Kidney capillary endothelial cell (primary cell): ENCODE measurements at places on chromosomes 5 and 9.

DNA sequence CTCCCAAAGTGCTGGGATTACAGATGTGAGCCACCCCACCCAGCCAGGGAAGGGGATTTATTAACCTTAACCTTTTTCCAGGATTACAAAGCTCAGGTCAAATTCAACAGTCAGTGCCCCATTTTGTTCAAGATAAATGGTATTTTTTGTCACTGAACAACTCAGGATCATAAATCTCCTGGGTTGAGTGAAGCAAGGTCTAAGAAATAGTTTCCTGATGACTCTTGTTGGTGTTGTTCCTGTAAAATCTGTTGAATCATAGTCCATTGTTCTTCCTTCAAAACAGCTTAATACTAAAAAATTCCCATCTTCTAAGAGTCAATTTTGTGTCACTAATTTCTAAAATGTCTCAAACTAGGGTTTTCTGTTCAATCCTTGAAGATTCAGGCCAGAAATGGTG, 33.9 kb upstream of the JMY start:
- peak; percentile 88 for DNase-seq

GRCh38 chr5:180241600-180241999, 32.6 kb upstream of the RASGEF1C start:
- no peak for DNase-seq

DNA sequence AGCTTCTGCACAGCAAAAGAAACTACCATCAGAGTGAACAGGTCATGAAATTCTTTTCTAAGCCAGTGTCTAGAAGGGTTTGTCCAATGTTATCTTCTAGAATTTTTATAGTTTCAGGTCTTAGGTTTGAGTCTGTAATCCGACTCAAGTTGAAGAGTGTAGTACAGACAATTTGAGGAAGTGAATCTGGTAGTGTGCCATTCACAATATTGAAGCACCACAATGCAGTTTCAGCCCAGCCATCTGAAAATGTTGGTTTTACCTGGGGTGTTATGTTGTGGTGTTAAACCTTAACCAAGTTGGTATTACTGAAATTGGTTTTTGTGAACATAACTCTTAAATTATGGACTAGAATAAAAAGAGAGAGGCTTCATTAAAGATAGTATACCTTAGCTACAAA, 77.2 kb downstream of the ADAMTS16 start:
- no peak for DNase-seq

DNA sequence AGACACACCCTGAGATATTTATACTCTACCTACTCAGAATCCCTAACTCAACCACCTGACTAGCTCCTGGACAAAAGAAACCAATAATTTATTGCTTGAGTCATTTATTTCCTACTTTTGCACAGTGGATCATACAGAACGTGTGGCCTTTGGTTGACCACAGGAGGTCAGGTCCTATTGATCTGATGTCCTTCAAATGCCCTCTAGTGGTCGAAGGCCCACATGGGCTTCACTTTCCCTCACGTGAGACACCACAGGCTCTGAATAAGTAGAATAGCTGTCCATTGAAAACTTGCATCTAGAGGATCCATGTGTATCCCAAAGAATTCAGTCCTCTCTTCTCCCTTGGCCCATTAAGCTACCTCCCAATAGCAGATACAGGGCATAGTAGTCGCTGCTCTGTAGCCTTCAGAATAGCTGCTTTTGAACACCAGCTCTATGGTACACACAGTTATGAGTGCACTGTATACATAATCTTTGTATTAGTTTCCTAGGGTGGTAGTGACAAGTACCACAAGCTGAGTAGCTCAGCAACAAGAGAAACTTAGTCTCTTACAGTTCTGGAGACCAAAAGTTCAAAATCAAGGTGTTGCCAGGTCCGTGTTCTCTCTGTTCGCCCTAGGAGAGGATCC, 177.6 kb upstream of the SMARCA2 start:
- peak; percentile 19 for DNase-seq

DNA sequence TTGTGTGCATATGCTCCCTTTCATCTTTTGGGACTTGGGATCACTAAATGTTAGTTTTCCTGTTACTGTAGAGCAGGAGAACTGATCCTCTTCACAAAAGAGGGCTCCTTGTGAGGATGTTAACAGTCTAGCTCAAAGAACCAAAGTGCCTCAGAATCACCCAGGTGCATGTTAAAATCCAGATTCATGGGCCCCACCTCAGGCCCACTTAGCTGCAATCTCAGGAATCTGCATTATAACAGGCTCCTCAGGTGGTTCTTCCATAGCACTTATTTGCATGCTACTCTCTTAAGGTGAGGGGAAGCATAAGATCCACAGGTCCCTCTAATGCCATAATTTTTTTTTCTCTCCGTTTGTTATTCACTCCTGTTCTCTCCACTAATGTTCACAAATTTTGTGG, 14.8 kb upstream of the MEF2C start:
- DNase-seq, result no peak

GRCh38 chr5:54517512-54518145, at the start of gene SNX18:
Gene SNX18 (plus strand): TSS chr5:54517759. CDS start chr5:54517953, 194 bp downstream.
- peak; percentile 90 for DNase-seq

DNA sequence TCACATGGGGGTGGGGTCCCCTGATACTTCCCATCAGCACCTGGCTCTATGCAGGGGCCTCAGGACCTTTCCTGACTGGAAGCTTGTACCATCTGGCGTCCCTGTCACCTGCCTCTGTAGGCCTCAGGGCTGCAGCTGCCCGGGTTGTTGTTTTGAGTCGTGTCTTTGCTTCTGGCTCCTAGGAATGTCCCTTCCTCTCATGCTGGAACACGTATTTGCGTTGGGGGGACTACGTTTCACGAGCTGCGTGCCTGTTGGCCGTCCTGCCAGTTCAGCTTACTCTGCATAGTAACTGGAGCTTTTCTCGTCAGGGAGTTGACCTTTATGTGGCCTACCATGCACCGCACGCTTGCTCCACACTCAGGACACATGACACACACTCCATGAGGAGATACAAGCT, 54.9 kb upstream of the IRX4 start:
- DNase-seq, result no peak

DNA sequence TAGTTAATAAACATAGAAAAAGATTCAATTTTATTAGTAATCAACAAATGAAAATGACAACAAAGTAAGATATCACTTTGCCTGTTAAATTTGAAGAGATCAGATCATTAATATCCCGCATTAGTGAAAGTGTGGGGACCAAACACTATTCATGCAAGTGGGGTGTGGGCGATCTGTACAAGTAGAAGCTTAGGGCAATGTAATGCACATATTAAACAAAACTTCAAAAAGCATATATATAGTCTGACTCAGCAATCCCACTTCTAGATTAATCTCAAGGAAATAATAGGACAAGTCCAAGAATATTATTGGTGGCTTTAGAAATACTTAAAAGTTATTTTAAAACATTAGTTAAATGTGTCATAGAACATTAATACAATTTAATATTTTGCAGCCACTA, 188.5 kb downstream of the LRRC70 start:
- DNase-seq, result no peak

DNA sequence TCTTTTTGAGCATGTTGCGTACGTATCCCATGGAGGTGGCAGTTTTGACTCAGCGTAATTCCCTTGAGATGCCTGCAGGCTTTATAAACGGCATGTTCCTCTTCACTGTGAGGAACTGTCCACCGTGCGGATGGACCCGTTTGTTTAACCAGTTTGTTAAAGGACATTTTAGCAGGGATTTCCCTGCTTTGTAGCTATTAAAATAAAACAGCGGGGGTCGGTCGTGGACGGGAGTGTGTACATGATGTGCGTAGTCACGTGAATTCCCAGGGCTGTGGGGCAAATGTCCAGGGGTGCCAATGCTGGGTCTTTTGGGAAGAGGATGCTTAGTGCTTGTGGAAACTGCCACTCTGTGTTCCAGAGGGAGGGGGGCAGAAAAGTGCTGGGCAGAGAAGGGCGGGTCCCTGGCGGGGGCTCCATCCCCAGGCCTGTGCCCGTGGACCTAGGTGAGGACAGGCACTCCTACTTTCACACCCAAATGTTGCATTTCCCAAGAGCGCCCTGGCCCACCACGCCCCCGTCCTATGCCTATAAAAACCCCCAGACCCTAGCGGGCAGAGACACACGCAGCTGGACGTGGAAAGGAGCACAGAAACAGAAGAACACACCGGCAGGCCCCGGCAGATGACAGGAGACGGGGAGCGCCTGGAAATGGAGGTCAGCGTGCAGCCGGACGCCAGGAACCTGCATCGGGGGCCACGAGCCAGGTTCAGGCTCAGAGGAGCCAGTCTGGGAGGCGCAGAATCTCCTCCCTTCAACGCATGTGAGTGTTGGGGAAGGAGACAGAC, 4.0 kb upstream of the TERT start:
- no peak for DNase-seq

DNA sequence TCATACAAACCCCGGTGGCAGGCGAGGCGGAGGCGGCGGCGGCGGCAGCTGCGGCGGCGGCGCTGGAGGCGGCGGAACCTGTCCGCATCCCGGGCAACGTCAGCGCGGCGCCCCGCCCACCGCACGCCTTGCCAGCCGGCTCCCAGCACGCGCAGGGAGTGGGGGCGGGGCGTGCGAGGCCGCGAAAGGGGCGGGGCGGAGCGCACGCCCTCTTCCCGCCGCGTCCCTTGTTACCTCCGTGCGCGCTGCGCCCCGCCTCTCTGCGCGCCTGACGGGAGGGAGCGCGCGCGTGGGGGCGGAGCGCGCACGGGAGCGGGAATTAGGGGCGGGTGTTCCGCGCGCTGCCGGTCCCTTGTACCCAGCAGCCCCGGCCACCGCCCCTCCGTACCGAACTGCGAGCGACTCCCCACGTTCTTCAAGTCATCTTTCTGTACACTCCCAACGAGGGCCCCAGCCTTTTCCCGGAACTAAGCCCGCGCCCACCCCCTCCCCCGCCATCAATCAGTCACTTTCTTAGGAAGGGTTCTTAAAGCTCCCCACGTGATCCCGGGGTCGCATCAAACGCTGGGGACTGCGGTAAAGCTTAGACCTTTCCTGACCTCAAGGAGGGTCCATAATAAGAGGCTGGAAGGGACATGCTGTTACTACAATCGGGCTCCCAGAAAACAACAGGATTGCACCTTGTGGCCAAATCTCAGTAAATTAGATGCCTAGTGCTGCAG, at the start of gene AGTPBP1:
TSS of gene AGTPBP1 (minus strand) at position 80 of the 722 bp plus-strand sequence. CDS start 29,421 bp downstream, outside the sequence.
- peak; percentile 91 for DNase-seq

- DNase-seq, result no peak
Measured at GRCh38 chr5:173953528-173954090, 35.4 kb upstream of the C5orf47 start.

GRCh38 chr5:81778642-81779041, 27.7 kb upstream of the SSBP2 start:
- DNase-seq, result peak; percentile 32

- DNase-seq, result no peak
Measured at GRCh38 chr5:120146787-120147186, 317.3 kb upstream of the PRR16 start.

DNA sequence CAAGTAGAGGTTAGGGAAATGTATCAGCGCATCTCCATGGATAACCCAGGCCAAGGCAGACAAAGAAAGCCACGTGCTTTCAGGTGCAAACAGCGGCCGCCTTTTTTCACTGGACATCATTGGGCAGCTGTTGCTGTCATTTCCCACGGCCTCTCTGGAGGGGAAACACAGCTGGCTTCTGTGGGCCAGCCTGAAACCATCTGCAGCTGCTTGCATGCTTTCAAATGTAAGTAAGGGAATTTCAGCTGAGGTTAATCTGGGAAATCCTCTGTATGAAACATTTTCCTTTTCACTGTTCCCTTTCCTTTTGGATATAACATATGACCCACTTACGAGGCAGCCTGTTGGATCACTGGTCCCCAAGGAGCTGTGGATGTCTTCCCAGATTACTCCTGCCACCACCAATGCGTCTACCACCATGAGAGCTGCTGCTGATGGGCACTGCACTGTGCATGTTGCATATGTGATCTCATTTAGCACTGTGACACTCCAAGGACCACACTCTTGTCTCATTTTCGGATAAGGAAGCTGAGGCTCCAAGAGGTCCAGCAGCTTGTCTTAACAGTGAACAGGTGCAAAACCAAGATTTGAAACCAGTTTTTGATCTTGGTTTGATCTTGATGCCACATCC, 106.3 kb downstream of the C9orf152 start:
- DNase-seq, result no peak

- DNase-seq, result no peak
Measured at GRCh38 chr5:150570333-150570732, 62.4 kb downstream of the NDST1 start.

DNA sequence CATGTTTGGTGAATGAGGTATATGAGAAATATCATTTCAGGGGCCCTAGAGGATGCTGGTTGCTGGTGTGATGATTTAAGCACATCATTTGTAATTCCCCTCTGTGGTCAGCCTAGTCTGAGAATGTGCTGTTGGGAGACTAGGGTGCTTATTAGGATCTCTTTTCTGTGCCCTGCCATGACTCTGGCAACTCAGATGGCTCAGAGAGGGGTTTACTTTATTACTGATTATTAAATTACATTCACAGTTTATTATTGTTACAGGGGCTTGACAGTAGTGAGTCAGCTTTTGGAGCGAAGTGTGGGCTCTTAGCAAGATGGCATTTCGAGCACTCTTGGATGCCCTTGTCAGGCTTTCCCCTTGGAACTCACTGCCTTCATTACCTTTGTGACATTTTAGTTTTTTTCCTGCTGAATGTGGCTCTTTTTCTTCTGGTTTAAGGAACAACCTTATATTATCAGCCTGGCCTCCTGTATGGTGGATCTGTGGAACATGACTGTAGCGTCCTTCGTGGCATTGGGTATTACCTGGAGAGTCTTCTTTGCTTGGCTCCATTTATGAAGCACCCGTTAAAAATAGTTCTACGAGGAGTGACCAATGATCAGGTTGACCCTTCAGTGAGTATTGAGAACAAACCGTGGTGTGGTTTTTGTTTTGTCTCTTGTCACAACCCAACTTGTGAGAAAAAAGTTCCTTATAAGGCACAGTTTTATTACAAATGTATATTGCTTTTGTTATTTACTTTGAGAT, 33.8 kb downstream of the RCL1 start:
- no peak for DNase-seq

DNA sequence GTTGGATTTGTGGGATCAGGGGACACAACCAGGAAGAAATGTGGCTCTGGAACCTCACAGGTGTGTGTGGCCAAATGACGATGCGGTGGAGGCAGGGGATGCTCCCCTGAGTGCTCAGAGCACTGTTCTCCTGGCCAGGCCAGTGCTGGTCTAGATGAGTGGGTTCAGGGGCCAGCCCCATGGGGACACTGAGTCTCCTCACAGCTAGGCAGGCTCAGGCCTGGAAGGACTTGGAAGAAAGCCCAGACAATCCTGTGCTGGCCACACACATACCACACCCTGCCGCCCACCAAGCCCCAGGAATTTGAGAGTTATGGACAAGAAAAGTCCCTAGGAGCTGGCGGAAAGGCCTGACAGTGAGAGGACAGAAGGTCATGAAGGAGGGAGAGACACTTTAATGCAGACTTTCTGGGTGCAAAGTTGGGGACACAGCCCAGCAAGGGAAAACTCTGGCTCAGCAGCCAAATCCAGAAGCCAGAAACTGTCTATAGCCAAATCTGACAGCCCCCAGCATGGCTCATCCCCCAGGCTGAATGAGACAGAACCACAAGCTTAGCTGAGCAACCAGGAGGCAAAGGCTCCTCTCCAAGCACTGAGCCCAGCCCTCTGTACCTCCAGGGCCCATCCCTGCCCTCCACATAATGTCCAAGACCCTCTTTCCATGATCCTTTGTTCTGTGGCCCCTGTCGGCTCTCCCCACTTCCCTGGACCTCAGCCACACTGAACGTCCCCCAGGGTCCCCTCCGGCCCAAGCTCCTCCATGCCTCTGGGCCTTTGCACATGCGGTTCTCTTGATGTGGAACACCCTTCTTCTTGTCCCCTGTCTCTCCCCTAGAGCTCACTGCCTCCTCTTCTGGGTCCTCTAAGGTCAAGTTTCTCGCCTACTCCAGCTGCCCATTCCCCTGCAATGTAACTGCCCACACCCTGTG, 22.4 kb downstream of the LHX6 start:
- DNase-seq, result no peak
